ENCODE measurements at places on chromosomes 16 and 17.

DNA sequence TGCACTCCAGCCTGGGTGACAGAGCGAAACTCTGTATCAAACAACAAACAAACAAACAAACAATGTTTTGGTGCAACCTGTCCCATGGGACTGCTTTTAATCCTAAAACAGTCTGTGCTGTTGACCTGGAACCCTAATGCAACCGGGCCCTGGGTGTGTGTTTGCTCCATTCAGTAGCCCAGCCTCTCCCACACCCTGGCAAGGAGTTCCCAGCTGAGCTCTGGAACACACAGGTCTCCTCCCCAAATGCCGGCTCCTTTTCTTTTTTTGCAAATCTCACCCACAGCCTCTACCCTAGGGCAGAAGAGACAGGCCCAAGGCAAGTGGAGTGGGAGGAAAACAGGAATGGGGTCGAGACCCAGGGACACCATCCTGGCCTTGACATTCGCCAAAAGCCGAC lies 29.8 kb upstream of the RASD1 start:
- DNase-seq, result no peak

DNA sequence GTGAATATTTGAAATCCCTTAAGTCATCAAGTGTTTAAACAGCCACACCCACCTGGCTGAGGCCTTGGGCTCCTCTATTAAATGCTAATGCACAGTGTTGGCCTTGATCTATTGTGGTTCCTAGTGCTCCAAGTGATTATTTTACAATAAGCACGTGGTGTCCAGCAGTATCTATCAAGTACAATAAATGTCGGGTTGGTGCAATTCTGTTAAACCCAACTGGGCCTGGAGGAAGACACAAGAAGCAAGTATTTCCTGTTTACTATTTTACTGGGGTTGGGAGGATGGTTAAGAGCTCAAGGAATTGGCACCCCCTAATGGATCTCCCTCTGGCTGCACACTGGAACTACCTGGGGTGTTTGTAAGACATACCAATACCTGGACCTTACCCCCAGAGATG lies 72.1 kb upstream of the HNF1B start:
- DNase-seq, result no peak

GRCh38 chr17:4033751-4034251 lies 69.6 kb upstream of the ATP2A3 start:
- DNase-seq, result no peak

DNA sequence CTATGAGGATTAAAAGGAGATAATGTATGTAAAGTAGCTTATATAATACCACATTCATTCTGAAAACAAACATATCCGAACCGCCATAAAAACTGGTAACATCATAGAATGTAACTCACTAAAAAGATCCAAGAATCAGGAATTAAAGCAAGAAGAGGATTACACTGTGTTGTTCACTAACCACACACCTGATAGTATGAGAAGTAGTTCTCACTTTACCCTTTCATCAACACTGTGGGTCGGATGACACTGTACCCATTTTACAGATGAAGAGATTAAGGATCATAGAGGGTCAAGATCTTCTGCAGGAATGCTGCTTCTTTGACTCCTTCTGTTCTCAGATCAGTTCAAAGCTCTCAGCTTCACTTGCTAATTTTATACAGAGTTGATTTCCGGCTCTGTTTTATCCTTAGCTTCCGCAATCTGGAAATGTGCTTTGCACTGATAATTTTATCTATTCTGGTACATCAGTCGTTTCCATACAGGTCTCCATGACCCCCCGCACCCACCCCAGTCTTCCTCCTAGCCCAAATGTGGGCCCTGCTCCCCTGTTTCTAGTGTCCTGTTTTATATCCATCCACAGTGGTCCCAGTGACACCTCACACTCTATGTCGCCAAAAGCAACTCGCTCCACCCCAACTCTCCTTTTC lies 288.6 kb upstream of the CCL2 start:
- no peak for DNase-seq

DNA sequence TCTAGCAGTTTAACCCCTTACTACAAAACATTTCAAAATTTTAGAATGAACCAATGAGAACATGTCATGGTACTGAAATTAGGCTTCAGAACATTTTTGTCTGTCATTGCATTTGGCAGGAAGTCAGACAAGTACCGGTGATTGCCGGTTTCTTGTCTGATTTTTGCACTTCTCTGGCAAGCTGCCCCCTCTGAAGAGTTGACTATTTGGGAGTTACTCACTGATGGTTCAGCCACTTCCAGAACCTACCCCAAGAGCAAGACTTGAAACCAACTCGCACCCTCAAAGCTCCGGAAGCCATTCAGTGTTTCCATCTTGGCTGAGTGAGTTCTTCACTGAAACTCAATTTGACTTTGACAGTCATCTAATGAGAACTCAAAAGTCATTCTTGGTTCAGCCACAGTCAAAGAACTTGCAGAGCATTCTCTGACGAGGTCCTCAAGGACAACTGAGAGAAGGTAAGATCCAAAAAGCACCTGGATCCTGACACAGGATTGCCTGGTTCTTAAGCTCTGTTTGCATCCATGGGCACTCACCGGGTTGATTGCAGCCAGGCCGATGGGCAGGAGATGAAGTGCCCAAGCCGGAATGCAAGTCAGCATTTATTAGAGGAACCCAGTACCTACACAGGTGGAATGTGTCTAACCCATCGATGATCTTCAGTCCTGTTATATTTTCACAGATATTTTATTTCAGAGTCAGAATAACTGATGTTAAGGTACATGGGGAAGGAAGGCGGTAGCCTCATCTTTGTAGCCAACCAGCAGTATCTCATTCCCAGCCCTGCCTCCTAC lies 93.6 kb downstream of the USP22 start:
- DNase-seq, result no peak

GRCh38 chr16:89633064-89633631 lies 19.7 kb downstream of the DPEP1 start:
- DNase-seq, result peak; percentile 59

DNA sequence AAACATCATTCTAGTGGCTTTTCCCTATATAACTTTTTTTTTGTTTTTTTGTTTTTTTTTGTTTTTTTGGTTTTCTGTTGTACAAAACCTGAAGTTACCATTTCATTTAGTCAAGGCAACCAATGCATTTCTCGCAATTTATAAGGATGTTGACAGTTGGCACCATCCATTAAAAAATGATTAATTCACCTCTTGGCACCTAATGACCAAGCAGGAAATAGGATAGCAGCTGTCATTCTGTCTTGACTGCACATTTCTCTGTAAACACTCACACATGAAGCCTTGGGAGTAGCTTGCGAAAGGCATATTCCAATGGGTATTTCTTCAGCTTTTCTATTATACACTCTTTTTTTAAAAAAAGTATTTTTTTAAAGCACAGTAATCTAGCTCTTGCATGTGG lies 77.5 kb downstream of the SYCE1L start:
- no peak for DNase-seq

Data from fibroblast of the aortic adventitia (primary cell).